ENCODE measurements at places on chromosomes 12 and 14.

- DNase-seq = no peak
Observed at GRCh38 chr12:59425798-59426197, 170.0 kb upstream of the SLC16A7 start.

GRCh38 chr12:45655186-45655585, 74.3 kb upstream of the ARID2 start:
- DNase-seq = peak; percentile 22

GRCh38 chr14:60485057-60485597, 736 bp downstream of the C14orf39 start:
- peak; percentile 73 for DNase-seq

- DNase-seq = no peak
Observed at GRCh38 chr12:100437038-100437841, 36.4 kb upstream of the NR1H4 start.

- DNase-seq = no peak
Observed at GRCh38 chr12:13049816-13050215, 5.6 kb downstream of the FAM234B start.

DNA sequence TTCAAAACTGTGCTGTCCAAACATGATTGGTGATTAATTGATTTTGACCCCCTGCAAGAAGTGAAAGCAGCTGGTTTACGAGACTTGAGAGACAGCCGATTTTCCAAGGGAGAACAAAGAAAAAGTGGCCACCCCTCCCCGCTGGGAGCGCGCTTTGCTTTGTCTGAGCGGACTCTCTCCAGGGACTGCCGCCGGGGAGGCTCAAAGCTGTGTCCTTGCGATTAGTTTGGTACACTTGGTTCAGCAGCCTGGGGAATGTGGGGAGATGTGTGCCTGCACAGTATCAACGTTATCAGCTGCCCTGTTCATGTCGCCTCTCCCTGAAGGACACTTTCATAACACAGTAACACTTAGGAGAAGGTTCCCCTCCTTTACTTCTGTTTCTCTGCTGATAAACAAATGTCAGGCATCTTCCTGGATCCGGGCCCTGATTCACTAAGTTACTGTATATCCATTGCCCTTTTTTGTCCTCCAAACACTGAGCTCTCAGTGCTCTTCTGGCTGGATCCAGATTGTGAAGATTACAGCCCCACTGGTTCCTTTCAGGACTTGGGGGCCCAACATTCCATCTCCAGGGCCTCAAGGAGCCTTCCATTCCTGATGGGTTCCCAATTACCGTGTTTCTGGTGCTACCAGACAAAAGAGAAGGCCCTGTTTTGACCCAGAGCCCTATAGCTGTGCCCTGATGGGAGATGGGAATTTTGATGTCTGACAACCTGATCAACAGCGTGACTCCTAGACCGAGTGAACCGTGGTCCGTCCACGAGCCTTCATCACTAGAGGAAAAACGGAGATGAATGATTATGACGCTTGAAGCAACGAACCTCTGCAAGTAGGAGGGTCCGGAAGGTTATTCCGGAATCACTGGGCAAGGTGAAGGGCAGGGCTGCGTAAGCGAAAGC, 31.7 kb upstream of the TUBA1C start:
- DNase-seq = peak; percentile 78

Data from NCI-H1092 treated with DMSO at 0.1 percent for 48 hours (cell line).